ENCODE measurements at places on chromosomes 6 and 20.

DNA sequence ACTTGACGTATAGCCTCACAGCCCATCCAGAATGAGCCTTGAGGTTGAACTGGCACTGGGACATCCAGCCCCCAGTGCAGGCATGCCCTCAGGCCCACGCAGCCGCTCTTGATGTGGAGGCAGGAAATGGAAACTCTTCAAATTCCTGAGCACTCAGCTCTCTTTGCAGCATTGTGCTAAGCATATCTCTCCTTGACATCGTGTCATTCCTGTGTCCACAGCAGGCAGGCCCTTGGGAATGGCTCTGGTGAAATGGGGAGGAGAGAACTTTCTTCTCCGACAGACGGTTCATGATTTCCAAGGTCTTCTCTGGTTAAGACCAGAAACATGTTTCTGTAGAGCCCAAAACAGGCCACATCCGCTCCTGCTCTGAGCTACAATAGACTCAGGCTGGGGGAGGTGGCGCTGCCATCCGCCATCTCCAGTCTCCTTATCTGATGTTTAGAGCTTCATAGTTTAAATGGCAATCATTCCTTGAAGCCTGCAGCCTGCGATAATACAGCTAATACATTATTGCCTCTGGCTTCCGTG lies 248.8 kb downstream of the CDH4 start:
- no peak for DNase-seq

- DNase-seq = no peak
Measured at GRCh38 chr20:58621906-58622548, 29.1 kb upstream of the STX16 start.

GRCh38 chr20:64040231-64041039 lies 4.5 kb downstream of the C20orf204 start:
- DNase-seq = no peak

DNA sequence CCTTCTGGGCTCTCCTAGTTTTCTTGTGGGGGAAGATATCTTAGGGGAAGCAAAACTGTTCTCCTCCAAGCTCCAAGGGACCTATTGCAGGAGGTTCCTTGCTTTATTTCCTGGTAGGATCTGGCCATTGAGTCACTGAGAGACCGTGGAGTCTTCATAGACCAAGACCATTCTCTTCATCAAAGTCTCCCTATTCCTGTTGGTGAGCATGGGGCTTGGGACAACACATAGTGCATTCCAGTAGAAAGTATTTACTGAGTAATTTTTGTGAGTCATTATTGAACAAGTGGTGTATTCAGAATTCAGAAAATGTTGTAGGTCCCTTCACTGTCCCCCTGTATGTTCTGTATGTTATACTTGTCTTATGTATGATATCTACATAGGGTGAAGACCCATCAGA lies 133.6 kb downstream of the CDH26 start:
- DNase-seq = no peak

GRCh38 chr6:135182071-135183001 lies 1.2 kb downstream of the MYB start:
- DNase-seq = peak; percentile 56

- DNase-seq = no peak
Measured at GRCh38 chr6:21354805-21355238, 238.7 kb upstream of the SOX4 start.

DNA sequence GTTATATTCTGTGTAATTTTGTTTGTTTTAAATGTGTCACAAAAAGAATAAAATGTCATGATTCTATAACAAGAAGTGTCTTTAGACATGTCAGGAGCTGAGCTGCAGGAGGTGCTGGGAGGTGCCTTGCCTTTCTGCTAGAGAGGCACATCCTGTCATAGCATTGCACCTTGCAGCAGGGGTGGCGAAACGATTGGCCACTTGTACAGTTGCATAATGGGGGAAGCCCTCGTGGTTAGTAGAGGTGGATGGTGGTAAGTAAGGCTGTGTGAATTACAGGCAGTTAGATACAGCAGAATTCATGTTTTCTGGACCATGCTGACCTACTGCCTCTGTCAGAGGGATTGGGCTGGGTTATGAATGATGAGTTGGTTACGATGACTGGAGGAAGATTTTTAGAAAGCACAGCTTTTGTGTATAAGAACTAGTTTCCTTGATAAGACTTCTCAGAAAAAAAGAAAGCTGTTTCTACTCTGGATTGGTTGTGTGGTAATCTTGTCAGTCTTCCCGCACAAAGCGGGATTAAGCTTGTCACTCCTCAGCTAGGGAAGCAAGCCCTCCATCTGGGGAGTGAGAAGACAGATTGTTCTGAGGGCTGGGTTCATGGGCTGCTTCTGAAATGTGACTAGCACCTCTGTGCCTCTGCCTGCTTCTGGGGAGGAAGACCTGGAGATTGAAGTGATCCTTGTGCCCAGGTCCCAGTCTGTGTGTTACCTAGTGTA lies 74.9 kb downstream of the FOXO3 start:
- DNase-seq = no peak

GRCh38 chr6:106540907-106541306 lies 88.4 kb downstream of the RTN4IP1 start:
- no peak for DNase-seq

DNA sequence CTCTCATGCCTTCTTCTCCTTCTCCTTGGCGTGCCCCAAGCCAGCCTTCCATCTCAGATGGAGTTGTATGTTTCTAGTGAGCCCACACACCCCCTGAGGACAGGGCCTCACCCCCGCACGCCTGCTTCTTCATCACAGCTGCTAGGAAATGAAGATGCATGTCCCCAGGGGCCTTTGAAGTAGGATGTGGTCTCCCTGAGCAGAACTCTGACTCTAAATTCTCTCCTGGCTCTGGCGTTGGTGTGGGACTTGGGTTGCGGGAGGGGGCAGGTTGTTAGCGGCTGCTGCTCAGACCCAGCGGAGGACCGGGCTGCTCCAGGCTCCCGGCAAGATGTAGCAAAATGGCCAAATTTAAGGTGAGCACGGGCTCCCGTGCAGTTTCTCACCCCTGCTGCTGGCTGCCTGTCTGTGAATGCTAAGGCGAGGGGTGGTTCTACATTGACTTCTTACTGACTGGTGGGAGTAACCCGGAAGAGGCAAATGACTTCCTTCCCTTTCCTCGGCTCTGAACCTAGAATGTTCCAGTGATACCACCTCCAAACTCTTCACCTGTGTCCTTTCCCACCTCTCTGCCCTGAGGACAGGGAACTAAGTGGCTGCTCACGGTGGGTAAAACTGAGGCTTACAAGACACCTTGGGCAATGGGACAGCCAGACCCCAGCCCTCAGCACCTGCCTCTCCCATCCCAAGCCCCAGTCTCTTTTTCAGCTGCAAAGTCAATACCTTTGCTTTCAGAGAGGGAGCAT lies 8.8 kb downstream of the SYNJ2 start:
- no peak for DNase-seq

DNA sequence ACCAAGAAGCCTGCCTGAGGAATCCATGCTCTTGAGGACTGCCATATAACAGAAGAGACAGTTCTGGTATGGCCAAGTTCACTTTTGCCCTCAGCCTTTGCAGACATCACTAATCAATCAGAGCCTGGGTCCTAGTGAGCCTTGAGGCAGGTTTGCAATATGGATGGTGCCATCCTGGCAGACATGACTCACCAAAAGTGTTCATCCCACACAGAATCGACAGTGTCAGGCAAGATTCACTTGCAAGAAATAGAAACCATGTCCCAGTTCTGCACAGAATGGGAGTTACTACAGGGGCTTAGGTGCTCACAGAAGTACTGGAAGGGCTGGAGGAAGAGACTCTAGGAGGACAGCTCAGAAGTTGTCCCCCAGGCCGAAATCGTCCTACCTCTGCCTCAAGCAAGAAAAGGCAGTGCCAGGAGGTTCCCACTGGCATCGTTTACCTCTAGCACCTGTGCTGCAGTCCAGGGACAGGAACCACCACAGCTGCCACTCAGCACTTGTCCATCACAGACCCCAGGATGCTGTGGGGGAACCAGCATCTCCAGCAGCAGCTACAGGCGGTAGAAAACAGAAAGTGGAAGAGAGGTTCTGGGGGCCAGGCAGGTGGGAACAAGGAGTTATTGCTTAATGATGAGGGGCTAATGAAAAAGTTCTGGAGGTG lies 42.6 kb upstream of the PHACTR3 start:
- DNase-seq = no peak

GRCh38 chr6:134029495-134030455 lies 22.6 kb downstream of the SLC2A12 start:
- no peak for DNase-seq

DNA sequence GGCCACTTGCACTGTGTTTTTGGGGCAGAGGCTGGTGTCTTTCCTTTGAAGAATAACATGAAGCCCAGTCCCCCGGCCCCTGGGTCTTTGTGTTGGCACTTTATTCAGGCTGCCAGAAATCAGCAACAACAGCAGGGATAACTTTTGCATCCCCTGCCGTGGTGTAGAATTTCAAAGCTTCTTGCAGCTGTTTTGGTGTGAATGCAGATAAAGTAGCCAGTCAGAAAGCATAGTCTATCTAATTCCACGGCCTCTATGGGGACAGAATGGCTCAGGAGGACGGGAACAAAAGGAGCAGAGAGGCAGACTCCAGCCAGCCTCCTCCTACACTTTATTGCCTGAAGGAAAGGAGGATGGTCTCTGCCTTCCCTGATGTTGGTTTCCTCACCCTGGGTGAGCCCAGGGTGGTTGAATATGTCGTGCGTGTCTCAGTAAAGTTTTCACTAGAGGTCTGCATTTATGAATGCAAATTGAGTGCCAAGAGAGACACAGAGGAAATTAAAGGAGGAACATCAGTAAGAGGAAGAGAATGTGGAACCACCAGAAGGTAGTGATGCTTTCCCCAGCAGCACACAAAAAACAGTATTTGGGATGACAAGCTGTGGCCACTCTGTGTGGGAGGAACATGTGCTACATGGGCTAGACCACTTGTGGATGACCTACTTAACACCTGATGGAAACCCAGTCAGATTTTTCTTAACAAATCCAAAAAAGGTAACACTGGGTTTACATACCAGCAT lies 125.9 kb upstream of the TRAF3IP2 start:
- no peak for DNase-seq

DNA sequence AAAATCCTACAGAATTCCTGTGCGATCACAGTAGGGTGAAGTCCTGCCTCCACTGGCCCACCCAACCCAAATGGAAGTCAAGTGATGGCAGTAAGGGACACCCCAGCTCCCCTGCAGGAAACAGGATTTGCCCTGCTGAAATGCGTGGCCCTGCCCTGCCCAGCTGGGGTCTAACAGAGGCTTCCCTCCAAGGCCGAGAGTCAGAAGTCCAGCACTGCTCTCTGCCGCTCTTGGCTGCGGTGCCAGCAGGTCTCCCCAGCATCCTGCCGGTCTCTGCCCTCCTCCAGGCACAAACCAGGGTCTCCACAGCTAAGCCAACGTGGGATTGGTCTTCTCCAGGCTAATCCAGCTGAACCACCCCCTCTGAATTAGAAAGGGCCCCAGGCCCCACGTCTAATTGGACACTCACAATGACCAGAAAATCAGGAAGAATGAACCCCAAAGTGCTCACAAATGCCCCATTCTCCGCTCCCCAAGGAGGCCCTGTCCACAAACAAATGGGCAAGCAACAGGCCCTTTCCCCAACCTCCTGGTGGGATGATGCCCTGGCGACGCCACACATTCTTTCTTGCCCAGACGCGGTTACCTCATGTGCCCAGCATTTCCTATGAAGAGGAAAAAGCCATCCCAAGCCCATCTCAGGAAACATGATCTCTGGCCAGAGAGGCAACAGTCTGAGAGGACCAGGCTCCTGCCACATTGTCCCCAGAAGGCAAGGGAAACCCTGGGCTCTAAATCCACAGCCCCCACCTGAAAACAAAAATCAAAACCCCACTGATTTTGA lies 117.2 kb downstream of the BANF2 start:
- no peak for DNase-seq

GRCh38 chr6:35048631-35049083 lies 92.5 kb downstream of the TCP11 start:
- peak; percentile 5 for DNase-seq

DNA sequence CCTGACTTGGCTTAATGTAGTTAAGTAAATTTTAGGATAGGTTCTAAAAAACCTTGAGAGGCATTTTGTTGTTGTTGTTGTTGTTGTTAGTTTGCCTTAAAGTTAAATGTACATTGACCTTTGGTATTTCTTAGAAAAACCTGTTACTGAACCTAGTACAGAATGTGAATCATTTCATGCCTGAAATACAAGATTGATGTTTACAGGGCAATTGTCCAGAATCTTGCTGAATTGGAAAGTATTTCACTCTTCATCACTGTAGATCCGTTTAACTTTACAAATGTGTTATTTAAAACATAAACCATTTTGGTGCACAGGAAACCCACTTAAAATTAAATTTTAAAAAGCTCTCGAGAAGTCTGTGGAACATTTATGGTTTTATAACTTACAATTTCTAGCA lies 75.0 kb downstream of the CEP57L1 start:
- no peak for DNase-seq

GRCh38 chr6:106560996-106561685 lies 68.2 kb downstream of the RTN4IP1 start:
- DNase-seq = no peak

DNA sequence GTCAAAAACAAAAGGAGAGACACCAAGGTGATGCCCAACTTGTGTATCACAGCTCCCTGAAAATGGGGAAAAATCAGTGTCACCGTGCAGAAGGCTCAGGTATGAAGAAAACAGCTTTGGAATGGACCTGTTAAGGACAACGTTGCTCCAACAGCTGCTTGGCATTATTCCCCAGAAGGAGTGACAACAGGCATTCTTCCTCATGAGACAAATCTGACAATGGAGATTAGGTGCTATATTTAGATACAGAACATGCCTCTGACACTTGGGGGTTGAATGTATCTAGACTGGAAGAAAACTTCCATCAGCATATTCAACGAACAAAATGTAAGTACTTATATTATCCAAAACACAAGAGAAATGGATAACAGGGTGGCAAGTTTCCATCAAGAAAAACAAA lies 87.7 kb downstream of the MBOAT1 start:
- DNase-seq = no peak

DNA sequence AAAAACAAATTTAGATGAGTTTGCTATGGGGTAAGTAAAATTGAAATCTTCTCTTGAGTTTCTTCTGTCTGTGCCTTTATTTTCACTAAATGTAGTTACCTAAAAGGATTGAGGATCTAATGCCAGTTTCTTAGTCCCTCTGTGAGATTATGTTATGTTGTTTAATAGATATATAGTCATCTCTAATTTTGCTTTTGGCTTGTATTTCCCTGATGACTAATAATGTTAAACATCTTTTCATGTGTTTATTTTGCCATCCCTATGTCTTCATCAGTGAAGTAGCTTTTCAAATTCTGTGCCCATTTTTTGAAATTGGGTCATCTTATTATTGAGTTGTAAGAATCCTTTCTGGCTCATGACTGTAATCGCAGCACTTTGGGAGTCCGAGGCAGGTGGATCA lies 13.7 kb downstream of the QRSL1 start:
- no peak for DNase-seq

GRCh38 chr6:167302074-167302473 lies 11.0 kb downstream of the UNC93A start:
- no peak for DNase-seq

DNA sequence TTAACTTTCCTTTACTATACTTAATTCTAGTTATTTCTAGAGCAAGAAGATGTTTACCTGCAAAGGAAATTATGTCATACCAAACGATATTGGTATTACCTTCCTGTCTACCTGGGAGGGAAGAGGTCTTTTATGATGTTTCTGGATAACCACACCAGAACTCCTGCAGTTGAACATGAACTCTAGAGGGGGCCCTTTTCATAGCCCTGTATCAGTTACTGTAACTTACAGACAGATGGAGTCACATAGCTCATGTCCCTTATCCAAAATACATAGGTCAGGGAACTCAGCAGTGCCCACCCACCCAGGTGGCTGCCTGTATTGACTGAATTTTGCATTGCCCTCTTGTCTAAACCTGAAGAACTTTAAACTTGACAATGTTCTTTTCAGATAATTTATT lies 35.1 kb upstream of the MYL9 start:
- peak; percentile 43 for DNase-seq

GRCh38 chr6:80543598-80544222 lies 437.2 kb downstream of the BCKDHB start:
- no peak for DNase-seq

GRCh38 chr20:61628480-61628879 lies 376.4 kb downstream of the CDH4 start:
- DNase-seq = no peak
